ENCODE measurements at places on chromosomes 3 and 15.
A peak's percentile ranks its signal among the peaks of the same experiment; 100 is the strongest.

DNA sequence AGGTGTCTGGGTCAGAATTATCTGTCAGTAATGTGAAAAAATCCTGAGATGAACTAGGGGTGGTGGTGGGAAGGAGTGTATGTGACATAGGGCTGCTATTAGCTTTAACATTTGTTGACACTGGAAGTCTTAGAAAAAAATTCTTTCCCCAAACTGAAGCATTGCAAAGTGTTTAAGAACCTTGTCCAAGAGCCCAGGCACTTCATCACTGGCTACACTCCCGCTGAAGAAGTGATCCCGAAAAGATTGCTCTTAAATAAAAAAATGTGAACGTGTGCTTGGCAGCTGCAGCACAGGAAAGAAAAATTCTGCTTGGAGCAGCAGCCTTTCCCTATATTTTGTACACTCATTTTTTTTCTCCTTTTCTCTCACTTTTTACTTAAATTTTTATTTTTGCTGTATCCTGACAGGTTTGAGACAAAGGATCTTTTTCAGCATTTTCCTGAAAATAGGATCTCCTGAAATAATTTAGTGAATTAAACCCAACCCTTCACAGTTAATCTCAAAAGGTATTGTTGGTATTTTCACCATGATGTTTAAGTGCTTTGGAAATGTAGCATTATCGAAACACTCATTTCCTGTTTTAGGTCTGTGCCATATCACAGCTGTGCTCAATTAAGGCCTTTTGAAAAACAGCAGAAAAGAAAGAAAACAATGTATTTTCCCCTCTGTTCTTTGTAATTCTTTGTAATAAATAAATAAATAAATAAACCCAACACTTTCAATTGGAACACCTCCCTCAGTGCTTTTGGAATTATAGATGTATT is 477.6 kb downstream of the ZNF385D start:
- DNase-seq: peak; percentile 27

DNA sequence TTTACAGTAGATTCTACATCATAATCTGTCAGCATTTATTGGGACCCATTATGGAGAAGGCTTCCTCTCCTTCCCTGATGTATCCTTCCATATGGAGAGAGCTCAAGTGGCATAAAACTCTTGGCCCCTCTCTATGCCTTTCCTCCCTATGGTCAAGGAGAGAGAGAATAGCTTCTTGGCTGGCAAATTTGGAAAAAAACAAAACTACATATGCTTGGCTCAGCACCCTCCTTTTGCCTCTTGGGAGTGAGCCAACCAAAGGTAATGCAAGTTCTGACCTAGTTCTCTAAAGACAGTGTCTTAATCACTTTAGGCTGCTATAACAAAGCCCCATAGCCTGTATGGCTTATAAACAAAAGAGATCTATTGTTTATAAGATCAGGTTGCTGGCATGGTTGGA is 37.5 kb downstream of the C3orf70 start:
- no peak for DNase-seq

GRCh38 chr3:196082619-196082971 is 705 bp upstream of the TFRC start:
- DNase-seq: no peak

- no peak for DNase-seq
These were observed 375.1 kb downstream of the FOXP1 start for GRCh38 chr3:71208211-71209095.

DNA sequence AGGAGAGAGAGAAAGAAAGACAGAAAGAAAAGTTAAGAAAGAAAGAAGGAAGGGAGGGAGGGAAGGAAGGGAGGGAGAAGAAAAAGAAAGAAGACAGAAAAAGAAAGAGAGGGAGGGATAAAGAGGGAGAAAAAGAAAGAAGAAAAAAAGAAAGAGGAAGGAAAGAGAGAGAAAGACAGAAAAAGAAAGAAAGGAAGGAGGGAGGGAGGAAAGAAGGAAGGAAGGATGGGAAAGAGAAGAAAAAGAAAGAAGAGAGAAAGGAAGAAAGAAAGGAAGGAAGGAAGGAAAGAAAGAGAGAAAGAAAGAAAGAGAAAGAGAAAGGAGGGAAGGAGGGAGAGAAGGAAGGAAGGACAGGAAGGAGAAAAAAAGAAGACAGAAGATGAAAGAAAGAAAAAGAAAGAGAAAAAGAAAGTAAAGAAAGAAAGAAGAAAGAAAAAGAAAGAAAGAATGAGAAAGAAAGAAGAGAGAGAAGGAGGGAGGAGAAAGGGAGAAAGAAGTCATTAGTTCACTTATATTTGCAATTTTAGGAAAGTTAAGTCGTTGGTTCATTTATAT is 567.2 kb upstream of the CBLB start:
- no peak for DNase-seq

DNA sequence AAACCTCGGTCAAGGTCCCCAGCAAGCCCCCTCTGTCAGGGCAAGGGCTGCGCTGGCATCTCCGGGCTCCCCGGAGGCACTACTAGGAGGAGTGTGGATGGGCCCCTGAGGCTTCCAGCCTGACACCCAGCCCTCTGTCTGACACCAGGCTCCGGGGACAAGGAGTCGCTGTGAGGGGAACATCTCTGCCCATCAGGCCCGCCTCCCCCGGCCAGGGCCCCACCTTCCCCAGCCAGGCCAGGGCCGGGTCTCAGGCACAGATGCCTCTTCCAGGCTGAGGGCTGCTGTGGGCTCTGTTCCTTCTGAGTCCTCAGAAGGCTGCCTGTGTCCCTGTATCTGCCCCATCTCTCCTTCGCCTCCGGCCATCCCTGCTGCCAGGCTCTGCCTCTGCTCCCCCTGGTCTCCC is 15.8 kb downstream of the CSPG4 start:
- no peak for DNase-seq

GRCh38 chr3:57793737-57794187 is 37.7 kb downstream of the SLMAP start:
- no peak for DNase-seq

- DNase-seq: no peak
These were observed 226.0 kb upstream of the TPM1 start for GRCh38 chr15:62816342-62817069.

- DNase-seq: no peak
These were observed 38.1 kb downstream of the FOXL2 start for GRCh38 chr3:138908846-138909245.

- no peak for DNase-seq
These were observed 83.1 kb upstream of the OCA2 start for GRCh38 chr15:28182216-28182615.

DNA sequence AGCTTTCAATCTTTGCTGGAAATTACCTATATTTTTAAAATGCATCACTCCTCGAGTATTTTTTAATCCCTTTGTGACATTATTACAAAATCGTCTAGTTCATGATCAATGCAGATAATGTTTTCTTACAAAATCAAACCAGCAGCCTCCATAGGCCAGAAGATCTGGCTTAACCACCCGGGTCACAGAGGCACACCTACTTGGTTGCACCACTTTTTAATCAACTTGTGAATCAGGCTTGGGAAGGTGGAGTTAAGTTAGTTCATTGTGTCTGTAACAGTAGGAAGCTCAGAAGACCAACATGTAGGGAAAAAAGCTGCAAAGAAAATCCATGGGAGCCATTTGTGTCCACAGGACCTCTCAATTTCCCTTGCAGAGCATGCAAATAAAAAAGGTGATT is 148.0 kb downstream of the TP63 start:
- no peak for DNase-seq

DNA sequence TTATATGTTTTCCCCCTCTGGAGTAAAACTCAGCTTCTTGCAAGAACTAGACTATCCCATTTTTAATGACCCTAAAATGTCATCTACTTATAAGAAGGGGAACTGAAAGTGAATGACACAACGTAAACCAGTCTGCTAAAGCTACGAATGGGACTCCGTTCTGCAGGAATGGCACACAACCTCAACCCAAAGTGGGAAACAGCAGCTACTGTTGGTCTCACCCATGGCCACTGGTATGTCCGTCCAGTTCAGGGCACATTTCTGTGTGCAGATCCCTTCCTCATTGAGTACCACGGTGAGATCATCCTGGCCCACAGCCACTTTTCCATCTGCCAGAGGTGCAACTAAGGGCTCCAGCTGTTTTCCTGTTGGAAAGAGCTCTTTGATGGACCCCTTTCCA is 23.8 kb downstream of the VPS39 start:
- DNase-seq: no peak

DNA sequence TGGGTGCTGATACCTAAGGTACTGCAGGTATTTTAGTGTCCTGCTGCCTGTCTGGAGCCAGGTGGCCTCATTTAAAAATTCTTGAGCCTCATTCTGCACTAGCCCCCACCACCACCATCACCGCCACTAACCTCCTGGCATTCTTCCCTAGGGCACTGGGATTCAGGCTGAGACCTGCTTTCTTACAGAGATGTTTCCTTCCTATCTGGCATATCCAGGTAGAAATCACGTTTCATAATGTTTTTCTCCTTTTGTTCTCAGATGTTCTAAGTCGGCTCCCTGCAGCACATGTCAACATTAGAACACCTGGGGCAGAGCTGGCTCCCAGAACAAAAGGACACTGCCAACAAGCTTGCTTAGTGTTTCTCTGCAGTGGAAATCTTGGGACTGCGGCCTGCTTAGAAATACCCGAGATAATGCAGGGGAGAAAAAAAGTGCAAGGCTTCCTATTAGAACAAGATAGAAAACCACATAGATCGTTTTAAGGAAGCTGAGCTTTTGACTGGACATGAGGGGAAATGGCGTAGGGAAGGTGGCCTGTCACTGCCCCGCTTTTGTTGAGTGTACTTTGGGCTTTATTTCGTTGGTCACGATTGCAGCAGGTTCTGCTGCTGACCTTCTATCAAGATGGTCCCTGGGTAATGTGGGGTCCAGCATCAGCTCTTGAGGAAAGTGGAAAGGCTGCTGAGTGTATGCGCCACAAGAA is 59.6 kb upstream of the PPARG start:
- DNase-seq: no peak

DNA sequence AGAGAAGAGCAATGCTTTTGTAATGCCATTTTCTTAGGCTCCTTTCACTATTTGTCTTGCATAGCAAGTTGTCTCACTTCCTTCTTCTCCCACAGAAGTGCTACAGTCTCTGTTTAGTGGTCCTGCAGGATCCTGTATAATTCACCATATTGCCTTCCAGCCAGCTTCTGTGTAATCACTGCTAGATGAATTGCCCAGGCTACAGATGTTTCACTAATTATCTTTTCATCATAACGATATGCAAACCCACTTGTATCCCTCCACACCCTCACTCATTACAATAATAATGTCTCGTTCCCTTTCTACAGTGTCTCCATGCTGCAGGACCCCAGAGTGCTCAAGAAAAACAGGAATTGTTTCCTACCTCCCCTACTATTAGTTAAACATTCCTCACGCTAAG is 402.9 kb downstream of the TBL1XR1 start:
- no peak for DNase-seq

DNA sequence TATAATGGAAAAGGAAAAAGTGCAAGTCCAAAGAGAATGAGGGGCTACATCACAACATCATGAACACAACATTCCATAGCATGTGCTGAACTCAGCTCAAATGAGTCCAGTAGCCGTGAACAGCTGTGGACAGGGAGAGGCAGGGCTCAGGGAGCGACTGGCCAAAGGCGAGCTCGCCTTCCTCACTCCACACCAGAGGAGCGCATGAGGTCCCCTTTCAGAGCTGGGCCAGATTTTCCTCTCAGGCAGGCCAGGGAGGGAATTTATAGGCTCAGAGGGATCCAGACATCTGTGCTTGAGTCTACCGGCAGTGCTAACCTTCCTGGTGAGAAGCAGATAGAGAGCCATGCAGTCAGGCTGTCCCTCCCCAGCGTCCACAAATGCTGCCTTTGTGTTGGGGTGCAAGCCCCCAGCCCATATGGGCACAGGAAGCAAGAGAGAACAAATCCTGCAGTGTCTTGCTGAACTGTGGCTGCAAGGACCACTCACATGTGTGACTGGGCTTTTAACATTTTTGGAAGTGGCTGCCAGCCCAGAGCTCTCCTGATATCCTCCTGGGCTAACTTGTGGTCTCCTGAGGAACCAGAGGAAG is 32.5 kb downstream of the ARHGEF3 start:
- DNase-seq: no peak

- DNase-seq: no peak
These were observed 58.2 kb downstream of the ZBTB38 start for GRCh38 chr3:141426404-141427034.

DNA sequence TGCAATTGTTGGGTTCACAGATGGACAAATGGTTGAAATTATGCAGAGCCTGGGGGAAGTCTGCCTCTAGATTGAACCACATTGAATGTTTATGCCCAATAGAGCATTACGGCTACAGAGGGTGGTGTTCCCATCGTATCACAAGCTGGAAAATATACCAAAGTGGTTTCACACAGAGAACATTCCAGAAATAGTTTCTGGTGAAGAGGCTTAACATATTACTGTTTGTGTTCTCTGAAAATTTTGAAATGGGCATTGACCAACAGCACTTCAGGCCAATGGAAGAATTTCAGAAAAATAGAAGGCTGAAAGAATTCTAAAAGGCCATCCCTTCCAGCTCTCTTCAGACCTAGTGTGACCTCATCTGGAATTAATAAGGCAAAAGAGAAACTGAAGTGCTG is 203.9 kb downstream of the NEK10 start:
- peak; percentile 96 for DNase-seq

DNA sequence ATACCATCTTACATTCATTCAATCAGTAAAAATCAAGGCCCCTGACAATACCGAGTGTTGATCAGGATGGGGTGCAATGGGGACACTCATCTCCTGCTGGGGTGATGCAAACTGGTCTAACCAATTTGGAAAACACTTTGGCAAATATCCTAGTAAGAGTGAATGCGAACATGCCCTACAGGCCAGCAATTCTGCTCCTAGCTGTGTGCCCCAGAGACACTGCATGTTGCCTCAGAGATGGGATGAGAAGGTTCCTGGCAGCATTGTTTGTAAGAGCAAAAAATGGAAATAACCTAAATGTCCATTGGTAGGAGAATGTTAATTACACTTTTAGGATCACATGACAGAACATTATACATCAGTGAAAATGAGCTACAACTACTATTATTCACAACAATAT is 4.7 kb downstream of the LINGO1 start:
- no peak for DNase-seq

GRCh38 chr3:61903931-61904657 is 342.7 kb downstream of the PTPRG start:
- no peak for DNase-seq

DNA sequence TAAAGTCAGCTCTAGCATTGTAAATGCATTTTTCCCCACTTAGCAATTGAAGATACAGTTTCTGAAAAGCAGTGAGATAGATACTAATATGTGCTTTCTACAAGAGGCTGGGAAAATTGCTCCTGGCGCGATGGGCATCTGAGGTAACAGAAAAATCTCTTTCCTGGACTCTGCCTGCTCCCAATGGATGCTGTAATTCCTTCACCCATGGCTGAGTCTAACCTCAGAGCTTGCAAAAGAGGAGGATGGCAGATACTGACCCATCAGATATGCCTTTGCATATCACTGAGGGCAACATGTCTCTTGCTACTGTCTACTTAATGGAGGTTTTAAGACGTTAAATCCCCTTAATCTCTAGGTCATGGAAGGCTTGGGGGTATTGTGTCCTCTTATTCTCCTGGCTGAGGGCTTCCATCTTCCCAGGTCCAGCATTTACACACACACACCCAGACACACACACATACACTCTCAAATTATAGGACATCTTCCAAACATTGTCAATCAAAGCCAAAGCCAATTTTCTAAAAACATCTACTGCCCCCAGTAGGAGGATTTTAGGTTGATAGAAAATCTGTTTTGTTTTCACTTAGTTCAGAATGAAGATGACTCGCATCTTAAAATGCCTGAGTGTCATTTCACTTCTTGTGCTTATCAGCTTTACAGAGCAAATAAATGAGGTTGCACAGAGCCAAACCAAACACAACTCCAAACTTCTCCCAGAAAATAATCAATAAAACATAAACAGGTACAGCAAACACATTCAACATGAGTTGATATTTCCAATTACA is 2.4 kb downstream of the TRPM1 start:
- DNase-seq: no peak

GRCh38 chr15:72934921-72935320 is 117.3 kb upstream of the NEO1 start:
- no peak for DNase-seq

- no peak for DNase-seq
These were observed 3.3 kb upstream of the DNAJA4 start for GRCh38 chr15:78261062-78261461.
